ENCODE measurements at places on chromosomes 2 and 18. TPM values are rescaled to one million over a fixed set of nuclear protein-coding genes. Genes with fewer than 3 reads are reported as not detected.

PTPRM gene
- total RNA-seq = 51.8 TPM

SMYD1 gene
- total RNA-seq = not detected

- no peak for DNase-seq
Observed at GRCh38 chr2:24082787-24083566, 1.7 kb downstream of the TP53I3 start.

LDLRAD4 gene
- total RNA-seq = 0.24 TPM

DNA sequence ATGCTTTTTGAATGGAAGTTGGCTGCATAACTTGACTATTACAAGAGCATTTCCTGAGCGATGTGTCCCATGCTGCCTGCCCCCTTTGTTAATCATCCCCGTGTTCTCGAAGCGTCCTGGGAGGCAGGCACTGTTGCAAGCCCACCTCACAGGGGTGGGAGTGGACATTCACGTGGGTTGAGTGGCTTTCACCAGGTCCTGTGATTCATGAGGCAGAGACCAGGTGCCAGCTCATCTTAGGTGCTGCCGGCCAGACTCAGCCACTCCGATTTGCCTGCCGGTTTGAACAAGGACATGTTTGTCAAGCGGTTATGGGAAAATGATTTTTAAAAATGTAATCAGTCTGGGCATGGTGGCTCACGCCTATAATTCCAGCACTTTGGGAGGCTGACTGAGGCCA lies 112.5 kb downstream of the ZNF532 start:
- DNase-seq = no peak

GALNT14 gene
- total RNA-seq = 3.2 TPM

CARF gene
- total RNA-seq = 5.1 TPM

DNA sequence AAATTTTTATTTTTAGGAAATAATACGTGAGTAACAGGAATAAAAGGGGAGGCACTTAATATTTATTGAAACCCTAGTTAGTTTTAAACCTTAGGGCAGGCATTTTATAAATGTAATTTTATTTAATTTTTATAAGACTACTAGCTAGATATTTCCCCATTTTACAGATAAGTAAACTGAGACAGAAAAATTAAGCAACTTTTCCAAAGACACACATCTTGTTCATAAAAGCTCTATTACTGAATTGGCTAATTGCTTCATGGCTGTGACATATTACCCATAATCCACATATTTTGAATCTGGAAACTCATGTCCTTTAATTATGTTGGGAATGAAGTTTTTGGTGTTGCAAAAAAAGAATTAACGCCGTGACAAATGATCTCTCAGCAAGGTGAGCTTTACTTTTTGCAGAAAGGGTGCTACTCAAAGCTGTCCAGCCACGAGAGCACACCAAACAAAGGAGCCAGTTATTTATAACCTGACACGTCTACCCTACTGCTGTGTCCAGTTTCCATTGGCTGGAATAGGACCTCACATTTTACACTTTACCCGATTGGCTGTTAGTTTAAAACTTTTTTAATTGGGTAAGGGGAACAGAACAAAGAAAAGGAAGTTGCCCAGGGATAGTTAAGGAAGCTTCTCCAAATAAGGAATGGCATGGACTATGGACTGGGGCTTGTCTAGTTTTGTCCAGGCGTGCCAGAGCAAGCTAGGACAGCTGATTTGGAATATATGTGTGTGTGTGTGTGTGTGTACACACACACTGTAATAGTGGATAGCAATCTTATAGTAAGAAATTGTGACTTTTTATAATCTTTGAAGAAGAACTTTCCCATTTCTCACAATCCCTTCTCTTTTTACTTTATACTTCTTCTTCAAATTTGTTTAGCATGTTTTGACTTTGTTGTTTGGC lies 54.2 kb downstream of the COMMD1 start:
- no peak for DNase-seq

- DNase-seq = no peak
Observed at GRCh38 chr18:23301972-23302371, 151.1 kb upstream of the RIOK3 start.

NEU4 gene
- total RNA-seq = not detected

- DNase-seq = peak; percentile 4
Observed at GRCh38 chr2:157572725-157573124, 55.9 kb downstream of the ACVR1C start.

Data from RPMI7951 (cell line).